ENCODE measurements at places on chromosomes 6 and 20.
A peak's percentile ranks its signal among the peaks of the same experiment; 100 is the strongest.

GRCh38 chr6:53822401-53823125 is 27.8 kb downstream of the LRRC1 start:
- DNase-seq = no peak

DNA sequence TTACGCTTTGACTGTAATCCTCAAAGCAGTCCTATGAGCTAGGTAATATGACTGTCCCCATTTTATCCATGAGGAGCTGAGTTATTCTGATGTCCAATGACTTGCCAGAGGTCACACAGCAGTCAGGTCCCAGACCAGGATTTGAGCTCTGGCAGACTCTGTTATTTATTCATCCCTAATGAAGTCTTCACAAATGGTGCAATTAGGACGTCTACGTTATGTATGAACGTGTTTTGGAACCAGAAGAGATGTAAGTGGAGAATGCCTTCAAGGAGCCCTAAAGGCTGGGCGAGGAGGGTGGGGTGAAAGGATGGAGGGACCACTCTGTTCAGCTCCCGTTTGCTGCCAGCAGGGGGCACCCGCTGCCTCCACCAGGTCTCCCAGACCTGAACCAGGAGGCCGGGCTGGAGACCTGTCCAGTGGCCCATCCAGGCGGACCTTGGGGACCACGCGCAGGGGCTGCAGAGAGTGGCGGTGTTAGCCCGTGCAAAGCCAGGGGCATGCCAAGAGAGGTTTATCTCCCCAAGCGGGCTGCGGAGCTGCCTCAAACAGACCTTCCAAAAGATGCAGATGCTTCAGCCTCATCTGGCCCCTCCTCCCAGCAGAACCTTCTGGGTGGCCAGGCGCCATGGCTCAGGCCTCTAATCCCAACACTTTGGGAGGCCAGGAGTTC is 15.2 kb upstream of the ZNF335 start:
- DNase-seq = peak; percentile 59

DNA sequence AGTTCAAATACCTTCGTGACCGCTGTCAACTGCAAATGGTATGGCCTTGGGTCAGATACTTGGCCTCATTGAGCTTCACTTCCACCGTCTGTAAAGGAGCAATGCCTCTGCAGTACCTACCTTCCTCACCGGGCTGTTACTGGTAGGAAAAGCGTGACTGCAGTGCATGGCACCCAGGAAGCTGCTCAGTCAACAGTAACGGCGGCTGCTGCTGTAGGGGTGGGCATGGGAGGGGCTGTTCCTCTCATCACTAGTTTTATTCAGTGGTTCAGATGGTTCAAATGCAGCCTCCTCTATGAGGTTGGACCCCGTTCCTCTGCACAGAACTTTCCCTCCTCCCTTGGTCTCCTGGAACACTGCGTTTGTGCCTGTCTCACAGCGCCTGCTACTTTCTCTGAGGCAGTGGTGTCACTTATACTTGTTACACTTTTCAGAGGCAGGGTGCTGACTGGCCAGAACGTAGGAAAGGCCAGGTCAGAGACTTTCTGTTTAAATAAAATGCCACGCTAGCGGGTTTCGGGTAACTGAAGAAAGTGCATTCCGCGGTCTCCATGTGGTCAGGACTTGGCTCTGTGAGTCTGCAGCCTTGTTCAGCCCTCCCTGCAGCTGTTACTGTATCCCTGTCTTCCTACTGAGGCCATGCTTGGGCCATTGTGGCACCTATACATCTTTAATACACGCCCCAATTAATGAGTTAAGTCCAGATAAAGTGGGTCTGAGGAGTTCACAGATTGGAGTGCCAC is 279.6 kb downstream of the NRN1 start:
- no peak for DNase-seq

DNA sequence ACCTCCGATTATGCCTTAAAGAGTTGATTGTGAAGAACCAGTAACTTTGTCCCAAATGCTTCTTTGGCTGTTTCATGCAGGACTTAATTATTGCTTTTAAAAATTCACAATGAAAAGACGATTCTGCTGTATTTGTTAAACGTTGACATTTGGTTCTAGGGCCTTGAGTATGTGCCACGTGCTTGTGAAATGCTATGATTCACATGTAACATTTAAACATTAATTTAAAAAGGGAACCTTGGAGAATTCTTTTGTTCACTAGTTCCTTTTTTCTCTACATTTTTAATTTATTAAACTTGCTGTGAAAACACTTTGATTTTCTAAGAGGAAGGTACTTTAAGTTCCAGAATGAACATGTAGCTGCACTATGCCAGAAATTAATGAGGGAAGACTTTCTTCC is 9.5 kb downstream of the GZF1 start:
- no peak for DNase-seq

DNA sequence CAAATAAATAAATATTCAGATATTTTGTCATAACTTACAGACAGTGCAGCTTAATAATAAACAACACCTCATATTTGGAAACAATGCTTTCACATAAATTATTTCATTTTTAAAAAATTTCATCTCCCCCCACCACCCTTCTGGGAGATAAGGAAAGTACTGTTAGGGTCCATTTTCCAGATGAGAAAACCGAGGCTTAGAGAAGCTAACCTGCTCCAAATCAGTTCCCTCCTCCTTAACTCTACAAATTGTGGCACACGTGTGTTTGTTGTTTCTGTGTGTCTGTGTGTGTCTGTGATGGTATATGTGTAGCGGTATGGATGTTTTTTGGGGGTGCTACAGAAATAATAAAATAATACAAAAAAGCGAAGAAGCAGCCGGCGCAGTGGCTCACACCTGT is 54.2 kb upstream of the NAA20 start:
- DNase-seq = no peak

GRCh38 chr6:10419749-10420545 is 5.1 kb upstream of the TFAP2A start:
- DNase-seq = no peak

DNA sequence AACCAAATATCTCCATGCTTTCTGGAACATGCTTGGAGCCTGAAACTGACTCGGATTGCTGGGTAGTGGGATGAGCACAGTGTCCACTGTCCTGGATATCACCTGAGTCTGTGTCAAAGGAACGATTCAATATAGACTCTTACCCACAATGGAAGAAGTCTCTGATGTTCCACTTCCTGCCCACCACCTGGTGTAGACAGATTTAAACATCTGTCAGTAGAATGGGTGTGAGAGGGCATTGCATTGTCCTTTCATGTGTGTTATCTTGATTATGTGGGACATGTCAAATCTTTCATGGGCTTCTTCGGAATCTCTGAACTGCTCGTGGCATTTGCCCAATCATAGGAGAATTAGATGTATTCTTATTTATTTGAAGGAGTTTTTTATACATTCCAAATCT is 20.8 kb downstream of the ULBP3 start:
- DNase-seq = no peak

DNA sequence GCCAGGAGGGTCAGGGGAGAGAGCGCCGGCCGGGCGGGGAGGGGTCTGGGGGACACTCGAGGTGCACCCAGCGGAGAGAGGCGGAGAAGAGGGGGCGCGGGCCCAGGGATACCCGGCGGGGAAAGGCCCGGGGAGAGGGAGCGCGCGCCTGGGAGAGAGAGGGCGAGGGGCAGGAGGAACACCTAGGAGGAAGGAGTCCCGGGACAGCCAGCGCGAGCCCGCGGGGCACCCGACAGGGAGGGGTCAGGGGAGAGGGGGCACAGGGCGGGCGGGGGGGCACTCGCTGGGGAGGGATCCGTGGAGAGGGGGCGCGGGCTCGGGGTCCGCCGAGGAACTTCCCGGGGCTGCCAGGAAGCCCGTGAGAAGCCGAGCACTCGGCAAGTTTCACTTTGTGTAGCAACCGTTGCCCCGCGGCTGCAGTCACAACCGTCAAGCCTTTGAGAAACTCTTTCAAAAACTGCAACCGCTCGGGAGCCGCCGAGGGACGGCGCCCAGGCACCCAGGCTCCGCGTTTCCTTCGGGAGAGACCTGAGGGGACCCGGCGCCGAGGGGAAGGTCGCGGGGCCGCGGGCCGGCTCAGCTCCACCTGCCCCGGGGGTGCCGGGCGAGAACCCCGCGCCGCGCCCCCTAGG is 471 bp downstream of the EZR start:
- DNase-seq = no peak

DNA sequence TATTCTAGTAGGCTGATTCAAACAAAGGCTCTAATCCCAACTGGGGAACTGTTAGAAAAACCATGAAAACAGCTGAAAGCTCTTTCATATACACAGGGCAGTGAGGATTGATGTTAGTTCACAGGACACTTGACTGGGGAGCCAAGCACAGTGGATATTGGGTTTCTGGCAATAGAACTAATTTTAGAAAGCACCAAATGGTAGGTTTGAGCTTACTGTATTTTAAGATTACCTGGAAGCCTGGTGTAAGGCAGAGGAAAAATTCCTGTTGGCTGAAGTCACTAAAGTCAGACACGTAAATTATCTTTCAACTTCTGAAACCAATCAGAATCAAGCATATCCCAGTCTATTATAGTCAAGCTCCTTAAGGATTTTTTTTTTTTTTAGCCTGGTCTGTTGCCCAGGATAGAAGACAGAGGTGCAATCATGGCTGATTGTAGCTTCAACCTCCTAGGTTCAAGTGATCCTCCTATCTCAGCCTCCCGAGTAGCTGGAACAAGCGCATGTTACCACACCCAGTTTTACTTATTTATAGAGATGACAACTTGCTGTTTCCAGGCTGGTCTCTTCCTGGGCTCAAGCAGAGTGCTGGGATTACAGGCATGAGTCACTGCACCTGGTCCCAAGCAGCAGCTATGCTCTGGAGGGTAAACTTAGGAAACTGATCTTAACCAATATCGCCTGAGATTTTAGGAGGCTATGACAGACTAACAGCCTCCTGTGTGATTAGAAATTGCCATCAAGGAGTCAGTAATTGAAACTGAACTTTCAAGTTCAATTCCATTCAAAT is 32.5 kb upstream of the SYNCRIP start:
- DNase-seq = no peak

DNA sequence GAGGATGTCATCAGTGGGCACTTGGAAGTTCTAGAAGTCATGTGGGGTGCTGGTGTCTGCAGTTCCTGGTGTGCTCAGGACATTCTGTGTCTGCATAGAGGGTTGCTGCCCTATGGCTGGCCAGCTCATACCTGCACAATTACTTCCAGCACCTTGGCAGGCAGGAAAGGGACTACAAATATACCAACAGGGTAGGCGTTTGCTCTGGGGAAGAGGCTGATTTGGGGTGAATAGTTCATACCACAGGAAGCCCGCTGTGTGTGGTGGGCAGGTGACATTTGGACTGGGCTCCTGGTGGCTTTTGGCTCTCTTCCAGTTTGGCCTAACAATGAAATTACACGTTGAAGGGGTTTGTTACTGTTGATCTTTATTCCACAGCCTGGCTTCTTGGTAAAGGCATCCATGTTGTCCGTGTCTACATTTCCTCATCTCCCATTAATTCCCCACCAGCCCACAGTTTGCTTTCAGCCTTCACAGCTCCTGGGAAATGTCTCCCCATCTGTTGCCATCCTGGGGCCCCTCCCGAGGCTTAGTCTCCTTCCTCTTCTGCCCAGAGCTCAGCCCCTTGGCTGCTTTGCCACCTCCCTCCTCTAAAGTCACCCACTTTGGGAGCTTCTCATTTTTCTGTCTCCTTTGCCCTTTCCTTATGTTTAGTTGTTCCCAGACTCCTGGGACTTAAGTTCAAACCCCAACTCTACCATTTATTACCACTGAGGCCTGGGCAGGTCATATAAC is 88.1 kb downstream of the RSPH3 start:
- peak; percentile 19 for DNase-seq

- DNase-seq = no peak
These were observed 34.0 kb downstream of the PMEPA1 start for GRCh38 chr20:57675773-57676172.

- no peak for DNase-seq
These were observed 104.2 kb upstream of the GJE1 start for GRCh38 chr6:142028527-142028926.

DNA sequence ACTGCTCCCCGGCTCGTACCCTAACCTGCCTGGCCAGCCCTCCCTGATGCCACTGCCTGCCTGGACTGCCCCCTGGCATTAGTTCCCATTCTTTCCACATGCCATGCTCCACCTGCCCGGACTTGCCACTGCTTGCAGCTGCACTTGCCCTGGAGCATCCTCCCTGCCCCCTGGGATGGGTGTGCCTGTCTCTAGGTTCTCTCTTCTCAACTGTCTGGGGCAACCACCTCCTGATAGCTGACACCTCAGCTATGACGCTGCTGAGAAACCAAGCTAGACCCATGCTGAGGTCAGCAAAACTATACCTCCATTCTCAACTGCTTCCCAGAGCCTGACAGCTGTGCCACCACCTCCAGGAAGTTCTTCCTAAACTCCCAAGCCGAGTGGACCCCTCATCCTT is 72.1 kb downstream of the PERP start:
- no peak for DNase-seq

- DNase-seq = no peak
These were observed 6.3 kb upstream of the SMIM28 start for GRCh38 chr6:138371452-138371711.

DNA sequence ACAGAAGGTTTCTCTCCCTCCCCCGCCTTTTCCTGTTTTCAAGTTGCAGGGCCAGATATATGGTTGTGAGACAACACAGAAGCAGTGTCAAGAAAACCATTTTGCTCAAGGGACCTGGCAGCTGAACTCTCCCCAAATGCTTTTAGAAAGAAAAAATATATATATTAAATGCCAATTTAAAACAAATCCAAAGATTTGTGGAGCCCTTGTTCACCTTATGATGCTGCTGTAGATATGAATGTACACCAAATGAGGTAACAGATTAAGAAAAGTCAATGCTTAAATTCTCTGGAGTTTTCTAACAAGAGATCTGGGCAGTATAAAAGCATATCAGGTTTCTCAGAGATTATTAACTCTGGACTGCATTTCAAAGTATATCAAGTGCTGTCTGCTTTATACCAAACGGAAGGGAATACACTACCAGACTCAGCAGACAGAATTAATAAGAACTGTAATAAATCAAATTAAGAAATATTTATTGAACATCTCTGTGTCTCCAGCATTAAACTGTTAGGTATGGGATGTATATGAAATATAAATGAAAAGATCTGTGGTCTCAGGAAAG is 357.5 kb downstream of the HDGFL1 start:
- no peak for DNase-seq

GRCh38 chr6:168026925-168027324 is 29.5 kb downstream of the KIF25 start:
- DNase-seq = no peak

GRCh38 chr20:6914986-6915385 is 147.5 kb downstream of the BMP2 start:
- DNase-seq = no peak

DNA sequence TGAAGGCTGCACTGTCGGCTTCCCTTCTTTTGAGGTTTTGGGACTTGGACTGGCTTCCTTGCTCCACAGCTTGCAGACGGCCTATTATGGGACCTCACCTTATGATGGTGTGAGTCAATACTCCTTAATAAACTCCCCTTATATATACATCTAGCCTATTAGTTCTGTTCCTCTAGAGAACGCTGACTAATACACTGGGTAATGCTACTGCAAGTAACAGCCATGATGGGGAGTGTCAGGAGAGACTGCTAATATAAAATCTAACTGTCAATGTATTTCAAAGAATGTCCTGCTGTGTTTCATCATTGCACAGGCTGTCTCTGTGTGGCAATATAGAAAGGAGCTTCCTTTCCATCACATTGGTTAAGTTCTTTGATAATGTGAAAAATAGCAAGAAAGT is 57.7 kb upstream of the UST start:
- no peak for DNase-seq

Data from COR-L47 (cell line).